Kidney capillary endothelial cell (primary cell): ENCODE measurements at places on chromosomes 11 and 22.

DNA sequence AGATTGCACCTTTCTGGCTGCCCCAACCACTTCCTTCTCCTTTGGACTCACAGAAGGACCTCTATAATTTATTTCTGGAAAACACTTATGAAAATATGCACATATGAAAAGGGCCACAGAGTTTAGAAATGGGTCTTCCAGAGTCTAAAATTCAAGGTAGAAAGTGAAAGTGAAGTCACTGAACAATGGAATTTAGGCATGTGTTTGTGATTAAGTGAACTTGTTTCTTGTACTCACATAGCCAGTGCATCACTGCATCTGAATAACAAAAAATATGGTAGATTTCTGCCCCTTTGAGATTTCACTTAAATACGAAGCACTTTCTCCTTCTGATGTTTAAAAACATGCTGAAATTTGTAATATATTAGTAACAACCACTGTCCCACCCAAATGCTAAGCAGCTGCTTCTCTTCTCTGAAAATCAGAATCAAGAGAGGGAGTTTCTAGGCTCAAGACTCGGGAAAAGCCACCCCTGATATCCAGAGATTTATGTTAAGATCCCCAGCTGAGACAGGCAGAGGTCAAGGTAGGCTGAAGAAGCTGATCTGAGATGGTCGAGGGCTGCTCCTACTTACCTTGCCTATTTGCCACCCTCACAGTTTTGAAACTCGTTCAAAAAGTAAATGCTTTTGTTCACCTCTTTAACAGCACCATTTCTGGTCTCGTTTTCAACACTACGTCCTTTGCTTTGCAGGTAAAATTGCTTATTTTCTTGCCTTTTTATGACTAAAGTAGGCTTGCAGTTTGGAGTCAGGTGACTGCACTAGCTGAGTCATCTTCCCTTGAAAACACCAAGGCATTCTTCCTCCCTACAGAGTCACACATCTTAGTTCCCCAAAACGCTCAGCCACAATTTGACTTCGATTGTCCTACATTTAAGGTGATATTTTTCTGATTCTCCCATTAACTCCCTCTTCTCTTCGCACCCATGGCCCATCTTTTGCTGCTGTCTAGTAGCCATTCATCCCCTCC is at the start of gene XKR3:
Gene XKR3, minus strand, starts transcription at position 696 of the 972 bp plus-strand sequence. CDS start 17,338 bp downstream, outside the sequence.
- DNase-seq: no peak

DNA sequence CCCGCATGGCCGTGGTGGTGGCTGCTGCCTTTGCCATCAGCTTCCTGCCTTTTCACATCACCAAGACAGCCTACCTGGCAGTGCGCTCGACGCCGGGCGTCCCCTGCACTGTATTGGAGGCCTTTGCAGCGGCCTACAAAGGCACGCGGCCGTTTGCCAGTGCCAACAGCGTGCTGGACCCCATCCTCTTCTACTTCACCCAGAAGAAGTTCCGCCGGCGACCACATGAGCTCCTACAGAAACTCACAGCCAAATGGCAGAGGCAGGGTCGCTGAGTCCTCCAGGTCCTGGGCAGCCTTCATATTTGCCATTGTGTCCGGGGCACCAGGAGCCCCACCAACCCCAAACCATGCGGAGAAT is 10.9 kb upstream of the ARHGEF17 start:
- DNase-seq: no peak

DNA sequence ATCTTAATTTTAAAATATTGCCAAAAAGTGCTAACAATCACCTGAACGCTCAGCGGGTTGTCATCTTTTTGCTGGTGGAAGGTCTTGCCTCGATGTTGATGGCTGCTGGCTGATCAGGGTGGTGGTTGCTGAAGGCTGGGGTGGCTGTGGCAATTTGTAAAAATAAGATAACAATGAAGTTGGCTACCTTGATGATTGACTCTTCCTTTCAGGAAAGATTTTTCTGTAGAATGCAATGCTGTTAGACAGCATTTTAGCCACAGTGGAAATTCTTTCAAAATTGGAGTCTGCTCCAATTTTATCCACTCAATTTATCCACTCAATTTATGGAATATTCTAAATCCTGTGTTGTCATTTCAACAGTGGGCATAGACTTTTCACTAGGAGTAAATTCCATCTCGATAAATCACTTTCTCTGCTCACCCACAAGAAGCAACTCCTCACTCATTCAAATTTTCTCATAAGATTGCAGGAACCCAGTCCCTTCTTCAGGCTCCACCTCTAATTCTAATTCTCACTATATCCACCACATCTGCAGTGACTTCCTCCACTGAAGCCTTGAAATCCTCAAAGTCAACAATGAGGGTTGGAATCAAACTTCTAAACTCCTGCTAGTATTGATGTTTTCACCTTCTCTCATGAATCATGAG is 78.8 kb downstream of the LINC01488 start:
- DNase-seq: no peak

DNA sequence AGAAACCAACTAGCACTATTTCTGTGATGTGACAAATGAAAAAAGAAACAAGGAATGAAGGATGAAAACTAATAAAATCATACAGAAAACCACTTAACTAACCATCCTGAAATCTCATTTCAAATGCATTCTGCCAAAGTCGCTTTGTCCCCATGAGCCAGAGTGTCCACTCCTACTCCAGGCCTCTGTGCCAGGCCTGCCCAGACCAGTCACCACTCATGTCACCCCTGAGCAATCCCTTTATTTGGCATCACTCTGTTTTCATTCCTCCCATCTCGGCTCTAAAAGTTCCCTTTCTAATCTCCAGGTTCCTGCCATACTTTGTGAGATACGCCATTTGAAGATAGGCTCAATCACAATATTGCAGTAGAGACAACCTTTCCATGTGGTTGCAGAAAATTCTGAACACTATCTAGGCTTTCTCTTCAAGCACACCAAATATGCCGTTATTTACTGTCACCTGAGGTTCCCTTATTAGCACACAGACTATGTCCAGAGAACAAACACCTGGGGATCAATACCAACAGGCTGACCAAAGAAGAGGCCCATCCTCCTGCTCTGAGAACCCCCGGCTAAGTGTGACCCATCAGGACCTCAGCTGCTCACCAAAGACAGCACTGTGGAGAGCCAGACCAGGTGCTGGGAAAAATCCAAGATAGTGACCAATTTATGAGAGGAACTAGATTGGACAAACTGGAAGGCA is 202.4 kb downstream of the LARGE1 start:
- no peak for DNase-seq

DNA sequence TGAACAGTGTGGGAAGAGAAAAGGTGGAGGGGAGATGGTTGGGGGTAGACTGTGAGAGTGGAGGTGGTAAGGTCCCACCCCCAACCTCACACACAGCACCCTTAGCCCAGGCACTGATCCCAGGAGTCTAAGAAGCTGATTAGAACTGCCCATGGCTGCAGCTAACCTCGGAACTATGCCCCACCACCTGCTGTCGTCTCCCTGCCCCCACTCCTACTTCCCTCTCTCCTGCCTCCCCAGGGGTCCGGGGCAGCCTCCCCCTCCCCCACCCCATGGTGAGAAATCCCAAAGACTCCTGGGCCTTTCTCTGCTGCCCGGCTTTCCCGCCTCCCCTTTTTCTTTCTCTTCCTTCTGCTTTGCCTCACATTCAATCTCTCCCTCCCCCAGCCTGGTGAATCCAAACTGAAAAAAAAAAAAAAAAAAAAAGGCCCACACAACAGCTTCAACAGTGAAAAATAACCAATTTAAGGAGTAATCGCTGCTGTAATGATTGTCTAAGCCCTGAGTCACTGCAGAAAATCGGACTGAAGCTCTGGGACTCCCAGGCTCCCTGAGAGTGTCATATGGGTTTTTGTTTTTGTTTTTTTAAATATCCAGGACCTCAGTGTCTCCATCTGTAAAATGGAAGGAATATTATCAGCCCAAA is 9.6 kb upstream of the TP53I11 start:
- DNase-seq: no peak
